ENCODE measurements at places on chromosomes 6 and 20.

DNA sequence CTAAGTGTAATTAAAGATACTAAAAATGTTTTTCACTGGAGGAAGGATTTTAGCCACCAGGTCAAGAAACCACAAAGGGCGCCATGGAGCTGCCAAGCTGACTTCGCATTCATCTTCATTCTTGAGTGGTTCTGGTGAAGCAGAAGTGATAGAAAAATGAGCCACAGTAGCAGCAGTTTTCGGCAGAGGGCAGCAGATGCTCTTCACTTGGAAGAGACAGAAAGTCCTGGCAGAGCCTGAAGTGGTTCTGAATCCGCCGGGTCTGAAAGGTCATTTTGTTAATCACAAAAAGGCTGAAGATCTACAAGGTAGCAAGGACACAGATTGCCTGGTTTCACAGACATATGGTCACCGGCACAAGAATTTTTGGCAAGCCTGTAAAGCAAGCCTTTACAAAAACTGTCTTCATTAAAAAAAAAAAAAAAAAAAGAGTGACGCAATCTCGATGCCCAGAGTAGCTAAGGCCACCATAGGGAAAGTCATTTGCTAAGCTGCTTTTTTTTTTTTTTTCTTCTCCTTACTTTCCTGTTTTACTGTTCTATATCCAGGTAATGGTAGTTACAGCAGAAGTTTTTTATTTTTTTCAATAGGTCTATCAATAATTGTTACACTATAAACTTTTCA is 345.1 kb upstream of the AGPAT4 start:
- peaks cover 24% of the 10 kb centered on the region for H3K27me3 ChIP-seq
- no peaks in the 10 kb centered on the region for H3K4me1 ChIP-seq

DNA sequence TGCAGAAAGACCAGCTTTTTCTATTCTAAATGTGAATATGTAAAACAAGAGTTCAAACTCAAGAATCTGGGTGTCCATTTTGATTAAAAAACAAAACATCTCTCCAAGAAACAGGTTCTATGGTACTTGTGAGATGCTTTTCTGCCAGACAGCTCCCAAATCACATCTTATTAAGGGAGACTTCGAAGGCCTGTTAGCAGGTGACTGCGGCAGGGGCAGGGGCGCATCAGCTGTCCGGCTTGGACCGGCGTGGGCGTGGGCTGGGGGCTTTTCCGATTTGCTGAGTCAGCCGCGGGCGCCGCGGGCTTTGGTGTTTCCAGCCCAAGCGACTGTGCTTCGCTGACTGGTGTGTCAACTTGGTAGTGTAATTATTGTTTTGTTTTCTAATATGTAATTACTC is 32.6 kb downstream of the TFAP2A start:
- H3K4me3 ChIP-seq, result no peak overlapping the region
- H3K27ac ChIP-seq, result no peak overlapping the region
- H3K4me1 ChIP-seq, result peaks cover 6% of the 10 kb centered on the region
- H3K36me3 ChIP-seq, result peaks cover 16% of the 10 kb centered on the region

DNA sequence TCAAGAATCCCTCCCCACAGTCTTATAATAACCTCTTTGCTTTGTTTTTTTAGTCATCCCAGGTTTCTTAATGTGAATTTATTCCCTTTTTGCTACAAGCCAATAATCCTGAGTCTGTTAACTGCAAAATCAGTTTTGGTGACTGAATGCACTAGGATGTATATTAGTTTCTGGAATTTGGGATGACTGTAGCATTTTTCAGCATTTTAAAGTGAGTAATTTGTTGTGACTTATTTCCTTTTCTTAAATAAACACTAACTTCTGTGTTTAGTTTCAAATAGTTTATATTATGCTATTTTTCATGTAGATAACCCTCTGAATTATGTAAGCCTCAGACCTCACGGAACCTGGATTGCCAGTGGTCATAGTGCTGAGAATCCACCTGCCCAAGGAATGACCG is 5.5 kb downstream of the CST1 start:
- DNase-seq, result no peak
- H3K27me3 ChIP-seq, result peaks cover 41% of the 10 kb centered on the region
- no peak overlapping the region for H3K27ac ChIP-seq
- no peak overlapping the region for H3K4me3 ChIP-seq
- no peaks in the 10 kb centered on the region for H3K4me1 ChIP-seq

- no peaks in the 10 kb centered on the region for H3K36me3 ChIP-seq
- no peak overlapping the region for H3K4me3 ChIP-seq
- no peak overlapping the region for H3K27ac ChIP-seq
- no peak for DNase-seq
- H3K27me3 ChIP-seq, result peaks cover 51% of the 10 kb centered on the region
Measured at GRCh38 chr20:59671661-59672471, 67.5 kb downstream of the PHACTR3 start.

DNA sequence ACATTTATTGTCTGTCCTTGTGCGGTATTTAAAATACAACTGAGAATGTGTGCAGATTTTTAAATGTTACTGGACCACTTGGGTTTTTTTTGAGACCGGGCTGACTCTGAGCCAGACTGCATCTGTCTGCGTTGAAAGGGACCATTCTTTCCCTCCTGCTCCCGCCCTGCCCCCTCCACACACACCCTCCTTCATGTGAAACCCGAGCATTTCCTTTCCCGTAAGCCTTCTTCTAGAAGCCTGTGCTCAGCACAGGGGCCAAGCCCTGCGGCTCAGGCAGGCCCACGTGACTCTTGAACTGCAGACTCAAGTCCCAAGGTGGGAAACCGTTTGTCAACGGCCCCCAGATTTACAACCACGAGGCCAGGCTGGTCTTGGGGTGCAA is 82.7 kb upstream of the FOXC1 start:
- H3K4me3 ChIP-seq, result no peak overlapping the region
- no peak for DNase-seq
- H3K4me1 ChIP-seq, result peaks cover 40% of the 10 kb centered on the region
- H3K27ac ChIP-seq, result peak overlapping the region; percentile 76

Measured in central memory CD8-positive, alpha-beta T cell (primary cell).